ENCODE measurements at places on chromosomes 12 and 14.

DNA sequence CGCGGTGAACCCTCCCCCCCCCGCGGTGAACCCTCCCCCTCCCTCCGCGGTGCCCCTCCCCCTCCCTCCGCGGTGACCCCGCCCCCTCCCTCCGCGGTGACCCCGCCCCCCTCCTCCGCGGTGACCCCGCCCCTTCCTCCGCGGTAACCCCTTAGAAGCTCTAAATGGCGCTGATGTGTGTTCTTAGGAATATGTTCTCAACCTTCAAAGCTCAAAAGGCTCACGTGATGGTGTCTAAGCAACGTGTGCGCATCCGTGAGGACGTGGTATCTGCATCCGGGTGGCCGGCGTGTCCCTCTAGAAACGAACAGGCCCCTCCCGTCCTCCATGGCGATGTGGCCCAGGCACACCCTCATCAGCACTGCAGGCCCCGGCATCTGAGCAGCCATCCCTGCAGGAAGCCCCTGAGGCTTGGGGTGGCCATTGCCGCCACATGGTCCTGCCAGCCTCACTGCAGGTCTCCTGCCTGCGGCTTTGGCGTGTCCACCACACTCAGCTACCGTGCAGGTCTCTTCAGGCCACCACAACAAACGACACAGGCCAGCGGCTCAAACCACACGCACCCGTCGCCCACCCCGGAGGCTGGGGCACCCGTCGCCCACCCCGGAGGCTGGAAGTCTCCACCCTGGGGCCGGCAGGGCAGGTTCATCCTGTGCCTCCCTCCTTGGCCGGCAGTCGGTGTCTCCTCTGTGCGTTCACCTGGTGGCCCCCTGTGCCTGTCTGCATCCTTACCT, 14.5 kb upstream of the FBRSL1 start:
- no peak for DNase-seq

DNA sequence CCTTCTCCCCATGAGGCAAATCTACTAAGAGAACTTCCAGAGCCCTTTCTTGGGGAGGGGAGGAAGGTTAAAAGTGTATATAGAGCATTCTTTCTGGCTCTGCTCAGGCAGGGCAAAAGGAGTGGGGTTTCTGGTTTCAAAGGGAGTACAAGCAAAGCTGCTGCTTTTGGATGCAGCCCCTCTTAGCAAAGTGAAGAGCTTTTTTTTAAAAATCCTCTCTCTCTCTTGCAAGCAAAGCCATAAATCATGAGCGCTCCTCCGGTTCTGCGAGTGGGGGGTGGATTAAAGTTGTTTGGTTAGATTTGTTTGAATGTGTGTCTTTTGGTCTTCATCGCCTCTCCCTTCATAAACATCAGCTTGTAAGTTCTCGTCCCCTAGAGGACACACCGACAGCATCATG, 546.6 kb upstream of the TBX3 start:
- no peak for DNase-seq

- DNase-seq, result no peak
These were observed 61.7 kb upstream of the VRK1 start for GRCh38 chr14:96735526-96735925.

DNA sequence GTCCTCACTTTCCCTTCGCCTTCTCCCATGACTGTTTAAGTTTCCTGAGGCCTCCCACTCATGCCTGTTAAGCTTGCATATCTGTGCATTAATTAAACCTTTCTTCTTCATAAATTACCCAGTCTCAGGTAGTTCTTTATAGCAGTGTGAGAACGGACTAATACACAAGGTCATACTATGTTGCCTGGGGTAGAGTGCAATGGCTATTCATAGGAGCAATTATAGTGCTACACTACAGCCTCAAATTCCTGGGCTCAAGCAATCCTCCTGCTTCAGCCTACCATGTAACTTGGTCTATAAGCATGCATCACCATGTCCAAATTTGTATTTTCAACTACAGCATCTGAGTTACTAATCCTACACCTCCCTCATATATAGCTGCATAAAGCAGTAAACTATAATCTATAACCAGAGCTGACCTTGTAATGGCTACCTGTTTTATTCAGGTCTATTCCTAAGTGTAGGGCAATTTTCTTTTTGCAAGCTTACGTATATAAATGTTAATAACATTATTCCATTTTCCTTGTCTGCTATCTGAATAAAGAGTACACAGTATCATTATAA, 18.9 kb downstream of the HEATR5A start:
- no peak for DNase-seq

- DNase-seq, result no peak
These were observed 212.5 kb downstream of the CRADD start for GRCh38 chr12:93889516-93890212.

- DNase-seq, result no peak
These were observed 250.6 kb downstream of the RGS6 start for GRCh38 chr14:72182708-72183432.

DNA sequence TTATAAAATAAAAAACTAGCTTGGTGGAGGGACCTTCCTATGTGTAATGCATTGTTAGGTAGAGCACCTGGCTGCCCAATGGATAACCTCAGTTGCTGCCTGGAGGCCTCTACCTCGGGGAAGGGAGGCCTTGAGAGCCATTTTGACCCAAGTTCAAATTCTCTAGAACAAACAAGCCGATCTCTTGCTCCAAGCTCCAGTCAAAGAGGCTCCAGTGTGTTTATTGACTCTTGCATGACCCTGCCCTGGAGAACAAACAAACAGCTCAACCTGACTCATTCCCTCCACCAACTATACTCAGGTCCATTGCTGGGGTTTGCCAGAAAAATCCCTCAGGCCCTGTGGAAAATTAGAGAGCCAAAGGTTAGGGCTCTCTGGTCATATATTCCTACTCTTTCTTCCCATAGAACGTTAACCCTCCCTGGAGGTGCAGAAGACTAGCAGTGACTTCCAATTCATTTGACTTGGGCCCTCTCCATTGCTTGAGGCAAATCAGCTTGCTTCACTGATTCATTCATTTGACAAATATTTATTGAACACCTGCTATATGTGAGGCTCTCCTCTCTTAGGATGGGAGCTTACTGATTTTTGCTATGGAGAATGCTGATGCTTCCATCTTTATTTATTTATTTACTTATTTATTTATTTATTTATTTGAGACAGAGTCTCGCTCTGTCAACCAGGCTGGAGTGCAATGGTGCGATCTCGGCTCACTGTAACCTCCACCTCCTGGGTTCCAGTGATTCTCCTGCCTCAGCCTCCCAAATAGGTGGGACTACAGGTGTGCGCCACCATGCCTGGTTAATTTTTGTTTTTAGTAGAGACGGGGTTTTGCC, 73.7 kb upstream of the CISTR start:
- no peak for DNase-seq

GRCh38 chr12:47813511-47814196, 6.0 kb downstream of the HDAC7 start:
- peak; percentile 29 for DNase-seq

DNA sequence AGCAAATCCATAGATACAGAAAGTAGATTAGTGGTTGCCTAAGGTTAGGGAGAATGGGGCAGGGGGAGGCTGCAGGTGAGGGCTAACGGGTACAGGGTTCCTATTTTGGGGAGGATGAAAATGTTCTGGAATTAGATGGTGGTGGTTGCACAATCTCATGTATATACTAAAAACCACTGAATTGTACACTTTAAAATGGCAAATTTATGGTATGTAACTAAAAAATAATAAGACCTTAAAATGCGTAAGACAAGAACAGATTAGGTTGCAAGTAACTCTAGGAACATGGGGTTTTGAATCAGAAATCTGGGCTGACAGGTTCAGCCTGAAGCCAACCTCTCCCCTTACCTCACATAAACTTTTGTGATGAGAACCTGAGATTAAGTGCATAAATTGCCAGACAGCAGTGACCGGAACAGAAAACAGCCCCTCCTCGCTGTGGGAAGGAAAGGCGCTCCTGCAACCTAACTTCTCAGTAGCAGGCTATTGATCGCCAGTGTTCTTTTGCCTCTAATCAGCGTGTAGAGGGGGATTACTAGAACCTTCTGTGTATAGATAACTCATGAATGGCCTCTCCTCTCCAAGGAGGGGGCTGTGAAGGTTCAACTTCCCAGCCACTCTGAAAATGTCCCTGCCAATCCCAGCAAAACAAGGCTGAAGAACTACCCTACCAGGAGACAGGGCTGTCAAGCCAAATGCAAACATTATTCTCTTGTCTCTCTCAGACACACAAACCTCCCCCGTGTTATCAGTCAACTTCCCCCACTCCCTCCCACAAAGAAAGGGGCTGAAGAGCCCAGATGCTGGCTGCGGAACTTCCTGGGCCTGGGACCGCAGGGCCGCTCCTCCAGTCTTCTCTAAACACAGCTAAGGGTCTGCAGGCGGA, 1.9 kb downstream of the SSH1 start:
- peak; percentile 74 for DNase-seq

- DNase-seq, result peak; percentile 89
These were observed 53.1 kb upstream of the NPFF start for GRCh38 chr12:53560351-53560750.

GRCh38 chr12:32395026-32395425, 4.3 kb upstream of the FGD4 start:
- no peak for DNase-seq

GRCh38 chr14:75369506-75369905, 58.3 kb upstream of the JDP2 start:
- no peak for DNase-seq

DNA sequence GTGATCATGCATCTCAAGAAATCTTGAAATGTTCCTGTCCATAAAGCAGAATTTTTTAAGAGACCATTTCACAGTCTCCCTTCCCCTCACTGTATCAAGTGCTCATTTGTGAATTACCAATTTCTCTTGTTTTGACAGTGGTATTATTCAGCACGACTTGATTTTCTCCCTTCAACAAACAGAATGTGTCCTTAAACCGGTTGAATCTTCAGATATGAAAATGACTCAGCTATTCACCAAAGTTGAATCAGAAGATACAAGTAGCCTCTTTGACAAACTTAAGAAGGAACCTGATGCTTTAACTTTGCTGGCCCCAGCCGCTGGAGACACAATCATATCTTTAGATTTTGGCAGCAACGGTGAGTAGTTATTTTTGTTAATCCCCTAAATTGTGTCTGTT, 25.5 kb upstream of the SNAPC1 start:
- no peak for DNase-seq

DNA sequence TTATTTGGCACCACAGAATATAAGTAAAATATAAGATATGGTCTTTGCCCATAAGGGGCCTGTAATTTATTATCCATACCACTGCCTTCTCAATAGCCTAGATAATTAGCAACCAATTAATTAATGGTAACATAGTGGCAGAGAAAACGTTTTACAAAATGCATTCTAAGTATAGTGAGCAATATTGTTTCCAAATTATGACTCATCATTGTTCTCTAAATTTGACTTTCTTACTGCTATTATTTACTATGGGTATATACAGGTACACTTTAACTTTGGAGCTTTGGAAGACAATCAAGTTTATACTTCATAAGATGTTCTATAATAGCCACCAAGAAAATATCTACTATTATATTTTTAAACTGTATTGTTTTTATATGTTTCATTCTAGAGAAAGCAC, 26.7 kb downstream of the DCP1B start:
- no peak for DNase-seq

DNA sequence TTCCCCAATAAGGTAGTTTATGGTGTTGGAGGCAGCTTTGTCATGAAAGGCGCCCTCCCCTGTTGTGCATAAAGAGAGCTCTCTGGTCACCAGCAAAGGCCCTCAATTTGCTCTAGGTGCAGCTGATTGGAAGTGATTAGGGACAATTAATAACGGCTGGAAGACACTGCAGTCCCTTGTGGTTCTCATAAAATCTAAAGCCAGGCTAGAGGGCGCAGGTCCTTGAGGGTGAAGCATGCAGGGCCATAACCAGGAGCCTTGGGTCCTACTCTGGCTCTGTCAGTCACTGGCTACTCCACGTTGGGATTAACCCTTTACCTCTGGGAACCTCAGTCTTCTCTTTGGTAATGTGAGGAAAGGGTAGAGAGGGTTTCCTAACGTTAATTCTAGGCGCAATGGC, 1.9 kb downstream of the DAAM1 start:
- DNase-seq, result peak; percentile 25

DNA sequence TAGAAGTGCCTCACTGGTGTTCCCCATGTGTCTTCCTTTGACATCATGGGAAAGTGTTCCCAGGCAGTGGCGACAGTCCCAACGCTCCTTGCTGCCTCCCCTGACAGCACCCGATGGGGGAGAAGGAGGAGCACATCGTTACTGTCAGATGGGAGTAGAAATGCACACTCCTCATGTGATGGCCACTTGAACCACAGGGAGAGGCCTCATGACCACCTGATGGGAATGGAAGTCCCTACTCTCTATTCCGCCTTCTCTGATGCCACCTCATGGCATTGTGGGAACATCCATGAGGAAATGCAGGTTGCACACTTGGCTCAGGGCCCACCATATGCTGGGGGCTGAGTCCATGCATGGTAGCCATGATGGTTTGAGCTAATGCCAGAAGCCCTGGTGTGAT, 14.3 kb upstream of the CORO1C start:
- DNase-seq, result no peak

GRCh38 chr12:92641291-92641690, 61.5 kb upstream of the PLEKHG7 start:
- DNase-seq, result no peak

DNA sequence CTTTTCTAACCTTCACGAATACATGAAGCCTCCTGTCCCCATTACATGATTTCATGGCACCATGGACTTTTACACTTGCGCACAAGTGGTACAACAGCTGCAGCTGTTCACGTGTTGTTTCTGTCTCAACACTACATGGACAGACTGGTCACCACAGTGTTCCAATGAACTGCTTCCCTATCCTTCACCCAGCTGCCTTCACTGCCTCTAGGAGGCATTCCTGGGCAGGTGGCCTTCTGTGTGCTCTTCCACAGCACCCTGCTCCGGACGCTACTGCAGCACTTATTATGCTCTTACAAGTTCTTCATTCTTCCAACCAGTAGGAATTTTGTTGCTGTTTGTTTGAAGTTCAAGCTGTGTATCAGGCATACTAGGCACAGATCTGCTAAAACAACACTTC, 1.5 kb downstream of the MTERF2 start:
- no peak for DNase-seq

DNA sequence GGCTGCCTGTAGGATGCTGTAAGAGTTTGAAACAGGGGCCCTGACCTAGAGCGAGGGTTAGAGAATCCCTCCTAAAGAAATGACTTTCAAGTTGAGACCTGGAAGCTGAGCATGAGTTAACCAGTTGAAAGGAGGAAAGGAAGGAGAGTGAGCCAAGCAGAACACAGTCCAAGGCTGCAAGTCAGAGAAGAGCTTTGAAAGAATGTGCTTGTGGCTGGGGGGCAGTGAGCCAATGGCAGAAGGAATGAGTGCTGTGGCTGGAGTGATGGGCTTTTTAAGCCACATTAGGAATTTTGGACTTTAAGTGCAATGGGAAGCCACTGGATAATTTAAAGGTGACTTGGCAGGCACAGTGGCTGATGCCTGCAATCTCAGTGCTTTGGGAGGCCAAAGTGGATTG, 18.1 kb downstream of the CDKN1B start:
- no peak for DNase-seq

GRCh38 chr12:51349026-51349425, 2.5 kb upstream of the CELA1 start:
- peak; percentile 58 for DNase-seq

DNA sequence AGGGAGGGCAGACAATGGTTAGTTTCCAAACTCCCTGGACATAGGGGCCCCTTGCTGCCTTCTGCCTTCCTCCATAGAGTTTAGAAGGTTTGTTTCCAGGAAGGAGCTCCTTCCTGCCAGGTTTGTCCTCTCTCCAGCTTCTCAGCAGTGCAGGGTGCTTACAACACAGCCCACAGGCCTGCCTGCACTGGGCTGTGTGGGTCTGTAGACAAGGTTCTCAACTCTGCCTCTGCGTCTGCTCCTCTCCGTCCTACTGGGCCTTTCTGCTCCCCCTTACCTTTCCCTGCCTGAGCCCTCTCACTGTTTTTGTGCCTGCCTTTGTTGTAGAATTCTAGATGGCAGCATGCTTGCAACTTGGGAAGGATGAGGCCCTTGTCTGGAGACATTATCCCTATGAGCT, 124.0 kb downstream of the SAMD4A start:
- DNase-seq, result no peak
